ENCODE measurements at places on chromosomes 12 and 14.

GRCh38 chr12:71797531-71797930, 42.0 kb upstream of the TBC1D15 start:
- no peak for DNase-seq

DNA sequence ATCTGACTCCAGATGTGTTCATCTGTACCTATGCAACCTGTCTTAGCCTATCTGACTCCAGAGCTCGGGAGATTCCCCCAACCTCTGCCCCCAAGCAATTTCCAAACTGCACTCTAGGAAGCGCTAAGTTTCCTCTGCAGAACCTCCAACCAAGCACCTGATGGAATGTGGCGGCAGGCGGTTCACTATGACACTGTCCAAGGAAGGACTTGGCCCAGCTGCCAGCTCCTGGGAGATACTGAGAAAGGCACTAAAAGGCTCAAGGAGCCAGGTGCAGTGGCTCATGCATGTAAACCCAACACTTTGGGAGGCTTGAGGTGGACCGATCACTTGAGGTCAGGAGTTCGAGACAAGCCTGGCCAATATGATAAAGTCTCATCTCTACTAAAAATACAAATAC, 244.0 kb downstream of the BCL11B start:
- no peak for DNase-seq

DNA sequence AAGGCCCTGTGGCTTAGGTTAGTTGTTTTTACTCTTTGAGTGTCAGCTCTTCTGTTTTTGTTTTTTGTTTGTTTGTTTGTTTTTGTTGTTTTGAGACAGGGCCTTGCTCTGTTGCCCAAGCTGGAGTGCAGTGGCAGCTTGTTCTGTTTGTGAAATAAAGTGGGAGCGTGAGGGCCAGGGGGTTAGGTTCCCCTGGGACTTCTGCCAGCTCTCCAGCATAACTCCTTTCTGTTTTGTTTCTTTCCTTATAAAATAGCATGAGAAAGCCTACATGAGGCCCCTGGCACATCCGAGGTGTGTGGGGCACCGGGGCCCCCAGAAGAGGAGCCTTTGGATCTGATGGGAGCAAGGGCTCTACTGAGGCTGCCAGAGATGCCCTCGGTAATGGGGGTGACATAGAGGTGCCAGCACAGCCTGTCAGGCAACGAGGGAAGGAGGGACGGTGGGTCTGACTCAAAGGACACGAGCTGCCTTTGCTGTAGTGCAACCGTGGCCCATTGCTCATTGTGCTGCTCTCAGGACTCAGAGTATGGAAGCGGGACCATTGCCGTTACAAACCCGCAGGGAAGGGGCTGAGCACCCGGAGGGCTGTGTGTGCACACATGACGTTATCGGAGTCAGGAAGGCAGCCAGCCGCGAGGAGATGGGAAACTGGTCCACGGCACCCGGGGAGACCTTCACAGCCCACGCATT, 9.1 kb upstream of the SERPINA11 start:
- DNase-seq, result no peak

DNA sequence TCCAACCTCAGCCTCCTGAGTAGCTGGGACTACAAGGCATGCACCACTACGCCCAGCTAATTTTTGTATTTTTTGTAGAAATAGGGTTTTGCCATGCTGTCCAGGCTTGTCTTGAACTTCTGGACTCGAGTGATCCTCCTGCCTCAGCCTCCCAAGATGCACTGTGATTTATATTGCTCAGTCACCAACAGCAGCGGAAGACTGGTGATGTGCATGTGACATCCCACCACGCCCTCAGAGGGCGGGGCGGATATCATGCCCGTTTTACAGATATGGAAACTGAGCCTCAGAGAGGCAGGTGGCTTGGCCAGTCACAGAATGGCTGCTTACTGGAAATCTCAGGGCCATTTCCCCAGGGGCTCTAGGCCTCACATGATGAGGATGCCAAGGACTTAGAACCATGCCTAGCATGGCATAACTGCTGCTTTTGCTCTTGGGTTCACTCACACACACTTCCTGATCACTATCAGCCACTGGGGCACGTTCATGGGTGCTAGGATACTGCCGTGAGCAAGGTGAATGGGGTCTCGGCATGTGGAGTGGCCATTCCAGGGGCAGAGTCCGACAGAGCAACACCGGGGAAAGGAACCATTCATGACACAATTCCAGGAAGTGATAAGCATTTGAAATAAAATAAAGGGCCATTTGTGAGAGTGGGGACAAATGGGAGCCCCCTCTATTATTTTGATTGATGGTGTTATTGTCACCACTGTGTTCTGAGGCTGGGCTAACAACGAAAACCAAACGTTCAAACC, 31.9 kb downstream of the RBM19 start:
- no peak for DNase-seq

DNA sequence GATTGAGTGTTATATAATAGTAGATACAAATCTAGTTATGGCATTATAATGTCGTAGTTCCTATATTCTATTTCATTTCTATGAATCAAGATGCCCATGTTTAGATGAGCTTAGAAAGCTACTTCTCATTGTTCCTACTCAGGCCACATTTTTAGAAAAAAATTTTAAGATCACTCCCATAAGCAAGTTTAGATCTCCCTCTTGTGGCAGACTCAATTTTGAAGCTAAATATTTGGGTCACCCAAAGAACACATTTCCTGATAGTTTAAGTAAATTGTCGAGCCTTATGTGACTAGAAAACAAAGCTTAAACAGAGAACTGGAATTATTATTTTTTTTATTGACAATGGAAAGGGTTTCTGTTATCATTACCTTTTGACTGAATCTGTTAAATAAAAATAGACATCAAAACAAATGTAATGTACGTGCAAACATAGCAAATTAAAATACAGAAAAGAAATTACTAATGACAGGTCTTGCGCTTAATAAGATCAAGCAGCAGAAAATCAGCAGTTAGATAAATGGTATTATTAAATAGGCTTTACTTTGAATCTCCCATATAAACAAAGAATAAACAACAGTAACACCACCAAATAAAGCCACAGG, 180.2 kb downstream of the ACSS3 start:
- DNase-seq, result peak; percentile 45

Measured in epithelial cell of esophagus (primary cell).